ENCODE measurements at places on chromosomes 13 and 19.

- DNase-seq, result no peak
These were observed 224.0 kb upstream of the UBL3 start for GRCh38 chr13:30074431-30074830.

DNA sequence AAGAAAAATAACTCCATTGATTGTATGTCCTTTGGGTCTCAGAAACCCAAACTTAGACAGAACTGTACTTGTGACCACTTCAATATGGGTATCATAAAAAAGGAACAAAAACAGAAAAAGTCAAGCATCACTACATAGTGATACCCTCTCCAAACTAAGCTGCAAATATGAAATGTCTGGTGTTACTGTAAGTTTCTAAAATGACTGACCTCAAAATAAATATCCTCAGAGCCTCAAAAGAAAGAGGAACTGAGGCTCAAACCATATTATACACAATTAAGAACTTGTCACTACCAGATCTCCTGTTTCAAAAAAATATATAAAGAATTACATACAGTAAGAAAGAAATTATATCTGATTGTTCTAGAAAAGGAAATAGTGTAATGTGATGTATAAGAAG lies 787.9 kb upstream of the KLHL1 start:
- DNase-seq, result no peak

GRCh38 chr19:5345895-5346386 lies 5.3 kb upstream of the PTPRS start:
- DNase-seq, result peak; percentile 56

DNA sequence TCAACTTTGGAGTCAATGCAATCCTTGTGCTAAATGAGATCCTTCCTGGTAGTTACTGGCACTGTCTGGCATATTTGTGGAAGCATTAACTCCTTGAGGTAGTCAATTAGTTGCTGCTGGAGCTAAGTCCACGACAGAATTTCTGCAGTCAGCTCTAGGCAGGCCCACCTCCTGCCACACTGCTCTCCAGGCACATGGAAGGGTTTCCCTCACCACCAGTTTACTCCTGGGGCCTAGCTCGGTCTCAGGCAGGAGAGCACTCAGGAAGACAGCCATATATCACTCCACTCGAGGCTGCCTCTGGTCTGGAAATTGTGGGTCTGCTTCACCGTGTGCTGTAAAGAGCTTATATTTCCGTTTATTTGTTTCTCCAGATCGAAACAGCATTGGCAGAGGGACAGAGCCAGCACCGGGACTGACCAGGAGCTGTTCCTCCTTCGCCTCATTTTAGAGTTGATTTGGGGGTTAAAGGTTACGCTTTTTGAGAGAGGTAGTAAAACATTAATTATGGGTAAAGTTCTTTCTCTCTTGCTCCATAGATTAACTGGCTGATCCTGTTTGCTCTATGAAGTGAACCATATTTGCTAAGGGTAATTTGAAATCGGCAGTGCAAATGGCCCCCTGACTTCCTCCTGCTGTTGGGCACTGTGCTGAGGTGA lies 20.6 kb upstream of the GTF3A start:
- no peak for DNase-seq

DNA sequence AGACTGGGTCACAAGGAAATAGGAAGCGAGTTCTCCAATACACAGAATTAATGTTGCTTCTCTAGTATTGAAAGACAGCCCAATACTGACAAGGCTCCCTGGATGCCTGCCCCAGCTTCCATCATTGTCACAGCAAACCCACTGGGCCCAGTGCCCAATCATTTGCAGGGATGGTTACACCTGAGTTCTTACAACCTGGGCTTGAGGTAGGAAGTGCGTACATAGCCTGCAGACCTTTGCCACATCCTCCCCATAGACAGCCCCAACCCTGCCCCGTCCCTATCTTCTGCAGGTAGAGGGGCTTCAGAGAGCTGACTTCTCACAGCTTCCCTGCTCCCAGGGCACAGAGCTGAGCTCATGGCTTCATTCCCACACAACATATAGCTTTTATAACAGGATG lies 108.1 kb upstream of the UBL3 start:
- no peak for DNase-seq

GRCh38 chr19:39953915-39954314 lies 17.1 kb upstream of the PSMC4 start:
- DNase-seq, result no peak

- DNase-seq, result peak; percentile 55
These were observed 6.3 kb upstream of the ZNF175 start for GRCh38 chr19:51564791-51565190.

DNA sequence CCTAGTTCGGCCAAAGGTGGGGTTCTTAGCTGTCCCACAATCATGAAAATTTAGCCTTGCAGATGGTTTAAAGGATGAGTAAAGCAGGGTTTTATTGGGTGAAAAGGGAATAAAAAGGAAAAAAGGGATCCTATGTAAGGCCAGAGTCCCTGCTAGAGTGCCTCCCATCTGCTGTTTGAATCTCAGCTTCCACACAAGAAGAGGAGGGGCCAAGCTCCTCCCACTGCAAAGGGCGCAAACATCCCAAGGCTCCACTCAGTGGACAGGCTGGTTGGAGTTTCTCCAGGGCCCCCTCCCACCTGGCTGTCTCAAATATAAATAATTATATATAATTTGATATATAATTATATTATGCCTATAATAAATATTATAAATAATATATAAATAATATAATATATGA lies 1272.1 kb upstream of the PCDH20 start:
- peak; percentile 47 for DNase-seq

DNA sequence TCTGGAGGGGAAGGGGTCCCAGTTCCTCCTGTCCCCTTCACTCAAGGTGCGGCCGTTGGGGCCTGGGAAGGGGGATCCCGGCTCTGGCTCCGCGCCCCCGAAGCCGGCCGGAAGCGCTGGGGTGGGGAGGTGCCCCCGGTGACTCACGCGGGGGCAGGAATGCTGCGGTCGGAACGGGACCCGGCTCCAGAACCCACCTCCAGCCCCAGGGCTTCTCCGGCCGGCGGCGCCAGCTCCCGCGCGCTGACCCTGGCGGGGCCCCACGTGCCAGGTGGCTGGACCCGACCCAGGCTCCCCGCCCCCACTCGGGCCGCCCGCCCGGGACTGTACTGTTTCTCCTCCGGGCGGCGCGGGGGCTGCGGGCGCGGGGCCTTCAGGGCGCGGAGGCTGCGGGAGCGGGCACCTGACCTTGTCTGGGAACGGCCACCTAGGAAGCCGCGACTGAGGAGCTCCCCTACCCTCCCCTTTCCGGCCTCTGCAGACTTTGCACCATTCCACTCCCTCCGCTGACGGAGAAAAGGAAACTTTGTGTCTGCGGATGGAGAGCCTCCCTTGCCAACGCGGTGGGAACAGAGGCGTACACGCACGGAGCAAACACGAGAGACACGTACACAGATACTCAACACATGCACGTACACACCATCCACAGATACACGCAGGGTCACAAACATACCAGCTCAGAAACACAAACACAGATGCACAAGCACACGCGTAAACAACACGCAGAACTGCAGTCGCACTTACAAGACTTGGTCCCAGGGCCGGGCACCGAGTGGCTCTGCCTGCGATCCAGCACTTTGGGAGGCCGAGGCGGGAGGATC lies 7.2 kb downstream of the AXL start:
- peak; percentile 87 for DNase-seq

GRCh38 chr13:49536144-49536873 lies 40.6 kb downstream of the PHF11 start:
- no peak for DNase-seq
